ENCODE measurements at places on chromosomes 2 and 18.

DNA sequence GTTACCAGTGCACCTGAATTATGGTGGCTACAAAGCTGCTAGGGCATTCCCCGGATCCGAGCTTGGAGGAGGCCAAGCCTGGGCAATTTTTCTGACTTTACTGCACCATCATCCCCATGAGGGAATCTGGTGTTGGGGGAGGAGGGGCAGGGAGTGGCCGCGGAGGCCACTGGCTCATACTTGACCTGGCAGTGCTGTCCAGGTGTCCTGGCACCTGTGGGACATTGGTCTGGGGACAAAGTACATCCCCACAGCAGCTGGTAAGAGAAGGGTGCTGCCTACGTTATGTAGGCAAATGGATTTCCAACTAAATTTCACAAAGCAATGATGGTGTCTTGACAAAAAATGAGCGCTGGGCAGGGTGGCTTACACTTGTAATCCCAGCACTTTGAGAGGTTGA is 48.3 kb downstream of the KLHL29 start:
- DNase-seq: no peak

DNA sequence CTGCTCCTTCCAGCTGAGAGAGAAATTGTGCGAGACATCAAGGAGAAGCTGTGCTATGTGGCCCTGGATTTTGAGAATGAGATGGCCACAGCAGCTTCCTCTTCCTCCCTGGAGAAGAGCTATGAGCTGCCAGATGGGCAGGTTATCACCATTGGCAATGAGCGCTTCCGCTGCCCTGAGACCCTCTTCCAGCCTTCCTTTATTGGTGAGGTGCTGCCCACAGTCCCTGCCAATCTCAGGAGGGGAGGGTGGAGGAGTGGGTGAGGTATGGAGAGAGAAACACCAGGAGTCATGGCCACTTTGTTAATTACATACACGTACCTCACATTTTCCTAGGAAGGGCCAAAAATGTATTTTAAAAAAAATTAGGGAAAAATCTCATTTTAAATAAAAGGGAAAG is 12.0 kb upstream of the DGUOK start:
- DNase-seq: no peak

DNA sequence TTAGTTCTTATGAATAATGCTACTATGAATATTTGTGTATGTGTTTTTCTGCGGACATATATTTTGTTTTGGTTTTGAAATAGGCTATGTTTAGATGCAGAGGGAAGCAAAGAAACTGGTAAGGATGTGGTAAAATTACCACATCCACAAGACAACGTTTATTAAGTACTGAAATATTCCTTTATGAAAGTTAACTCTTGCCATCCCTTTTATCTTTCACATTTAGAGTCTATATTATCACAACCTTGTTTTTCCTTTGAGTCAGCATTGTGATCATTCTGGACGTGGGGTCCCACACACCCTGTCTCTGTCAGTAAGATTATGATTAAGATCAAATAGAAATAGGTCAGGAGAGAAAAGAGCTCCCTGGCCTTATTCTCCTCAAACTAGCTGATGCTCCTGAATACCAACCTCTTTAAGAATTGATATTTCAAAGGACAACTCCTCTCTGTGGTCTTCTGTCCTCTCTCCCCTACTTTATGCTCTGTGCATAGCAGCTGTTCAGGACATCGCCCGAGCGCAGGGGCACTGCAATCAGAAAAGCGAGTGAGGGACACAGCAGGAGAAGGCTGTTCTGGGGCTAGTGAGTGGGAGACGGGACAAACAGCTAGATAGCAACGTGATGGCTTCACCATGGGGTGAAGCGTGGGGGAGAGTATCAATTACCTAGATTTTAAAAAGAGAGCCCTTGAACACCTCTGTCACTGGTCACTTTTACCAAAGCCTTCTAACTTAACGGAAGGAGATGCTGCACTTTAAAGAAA is 12.2 kb downstream of the METAP1D start:
- DNase-seq: no peak

GRCh38 chr2:156826341-156826933 is 390.3 kb downstream of the GPD2 start:
- no peak for DNase-seq

- DNase-seq: no peak
These were observed 83.9 kb upstream of the SLC39A10 start for GRCh38 chr2:195572895-195573683.

DNA sequence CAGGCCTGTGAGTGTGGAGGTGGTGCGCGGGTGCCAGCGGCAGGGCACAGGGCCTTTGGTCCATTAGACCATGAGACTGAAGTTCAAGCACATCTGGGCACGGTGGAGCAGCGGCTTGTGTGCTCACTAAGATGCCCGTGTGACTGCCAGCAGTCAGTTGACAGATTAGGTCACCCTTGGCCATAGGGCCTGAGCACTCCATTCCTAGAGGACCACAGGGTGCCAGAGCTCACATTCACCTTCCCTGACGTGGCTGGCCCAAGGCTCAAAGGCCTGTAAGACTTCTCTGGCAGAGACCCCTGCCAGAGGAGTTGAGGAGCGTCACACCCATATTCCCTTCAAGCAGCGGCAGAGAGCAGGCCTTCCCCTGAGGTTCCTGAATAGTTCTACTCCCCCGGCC is 650 bp downstream of the LHCGR start:
- DNase-seq: no peak

DNA sequence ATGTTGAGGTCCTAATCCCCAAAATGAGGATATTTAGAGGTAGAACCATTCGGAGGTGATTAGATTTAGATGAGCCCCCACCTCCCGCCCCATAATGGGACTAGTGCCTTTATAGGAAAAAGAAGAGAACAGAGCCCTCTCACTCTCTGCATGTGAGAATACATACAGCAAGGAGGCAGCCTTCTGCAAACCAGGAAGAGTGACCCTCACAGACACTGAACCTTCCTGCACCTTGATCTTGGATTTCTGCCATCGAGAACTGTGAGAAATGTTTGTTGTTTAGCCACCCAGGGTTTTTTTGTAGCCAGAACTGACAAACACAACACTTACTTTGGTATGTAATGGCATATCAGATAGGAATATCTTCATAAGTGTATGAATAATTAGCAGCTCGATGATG is 83.7 kb downstream of the XIRP2 start:
- DNase-seq: no peak

GRCh38 chr2:119697290-119698020 is 18.5 kb downstream of the TMEM177 start:
- no peak for DNase-seq

DNA sequence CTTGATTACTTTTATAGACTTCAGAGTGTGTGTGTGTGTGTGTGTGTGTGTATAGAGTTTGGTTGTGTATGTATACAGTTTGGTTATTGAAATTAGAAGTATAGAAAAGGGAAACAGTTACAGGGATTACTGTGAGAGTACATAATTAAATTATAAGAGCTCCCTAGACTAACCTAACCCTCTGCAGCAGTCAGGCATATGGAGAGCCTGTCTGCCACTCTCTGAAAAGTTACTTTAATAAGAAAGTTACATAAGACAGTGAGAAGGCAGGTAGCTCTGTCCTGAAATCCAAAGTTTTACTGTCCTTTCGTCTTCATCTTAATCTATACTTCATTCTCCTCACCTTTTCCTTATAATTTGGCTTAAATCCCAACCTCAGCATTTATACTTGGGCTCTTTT is 71.5 kb upstream of the EPB41L5 start:
- DNase-seq: no peak

DNA sequence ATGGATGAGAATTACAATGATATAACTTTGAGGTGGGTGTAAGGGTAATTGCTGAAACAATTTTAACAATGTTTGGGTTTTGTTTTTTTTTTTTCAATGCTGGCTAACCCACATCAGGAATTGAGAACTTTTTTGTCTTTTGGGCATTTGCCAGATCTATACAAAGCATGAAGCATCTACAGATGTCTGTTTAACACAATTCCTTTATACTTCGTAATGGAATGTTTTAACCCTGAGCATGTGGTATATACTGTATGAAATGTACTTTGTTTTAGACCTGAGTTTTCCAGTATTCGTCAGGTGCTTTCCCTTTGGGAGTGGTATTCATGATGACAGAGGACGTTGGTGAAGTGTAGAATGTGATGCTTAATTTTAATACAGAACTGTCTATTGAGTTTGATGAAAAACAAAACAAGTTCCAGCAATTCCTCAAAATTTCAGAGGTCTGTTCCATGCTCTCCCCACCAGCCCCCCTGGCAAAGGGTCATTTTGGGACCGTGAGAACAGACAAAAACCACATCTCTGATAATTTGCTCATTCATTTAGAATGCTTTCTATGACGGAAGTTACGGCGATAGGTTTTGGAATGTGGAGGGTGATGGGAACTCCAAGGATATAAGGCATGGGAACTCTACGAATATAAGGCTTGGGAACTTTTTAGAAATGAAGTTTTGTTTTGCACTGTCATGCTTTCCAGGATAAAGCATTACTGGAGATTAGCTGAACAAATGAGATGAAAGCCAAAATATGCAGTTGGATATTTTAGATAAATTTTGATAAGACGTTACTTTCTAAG is 14.1 kb downstream of the LIMS1 start:
- DNase-seq: no peak

DNA sequence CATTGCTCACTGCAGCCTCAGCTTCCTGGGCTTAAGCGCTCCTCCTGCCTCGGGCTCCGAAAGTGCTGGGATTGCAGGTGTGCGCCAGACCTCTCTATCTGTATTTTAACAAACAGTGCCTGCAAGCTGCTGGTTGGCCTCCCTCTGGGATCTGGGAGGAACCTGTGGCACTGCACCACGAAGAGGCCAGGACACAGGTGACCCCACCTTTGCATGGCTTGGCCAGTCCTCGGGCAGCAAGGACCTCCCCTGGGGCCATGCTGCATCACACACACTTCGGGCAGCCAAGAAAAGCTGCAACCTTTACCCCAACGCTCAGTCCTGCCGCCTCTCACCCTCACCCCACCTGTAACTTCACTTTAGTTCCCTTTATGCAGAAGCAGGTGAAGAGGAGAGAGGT is 70.0 kb downstream of the PXDN start:
- DNase-seq: no peak

- DNase-seq: no peak
These were observed 139.6 kb upstream of the RAB12 start for GRCh38 chr18:8469544-8470130.

- DNase-seq: no peak
These were observed 5.8 kb downstream of the NEURL3 start for GRCh38 chr2:96499061-96499960.

GRCh38 chr2:20094955-20095354 is 43.5 kb upstream of the LAPTM4A start:
- no peak for DNase-seq

DNA sequence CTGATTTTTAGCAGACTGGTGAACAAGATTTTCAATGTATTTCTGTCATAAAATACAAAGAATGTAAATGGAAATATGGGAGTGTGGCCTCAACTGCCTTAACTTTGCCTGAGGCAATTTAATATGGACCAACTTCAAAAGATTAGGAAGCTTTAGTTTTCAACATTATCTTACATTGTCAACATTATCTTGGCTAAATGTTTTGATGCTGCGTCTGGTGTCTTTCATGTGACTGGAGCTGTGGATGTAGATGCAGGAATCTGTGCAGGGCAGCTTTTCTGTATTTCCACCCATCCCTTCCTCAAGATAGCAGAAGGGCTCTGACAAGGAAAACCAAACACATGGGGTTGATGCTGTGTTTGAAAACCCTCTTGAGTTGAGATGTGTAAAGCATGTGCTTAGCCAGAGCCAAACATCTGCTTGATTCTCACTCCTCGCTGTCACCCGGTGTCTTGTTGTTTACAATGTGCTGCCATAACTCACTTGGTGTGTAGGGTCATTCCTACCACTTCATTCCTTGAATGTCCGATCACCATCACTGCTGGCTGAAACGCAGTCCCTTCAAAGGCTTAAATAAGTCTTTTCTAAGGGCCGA is 33.0 kb downstream of the COPS8 start:
- no peak for DNase-seq

DNA sequence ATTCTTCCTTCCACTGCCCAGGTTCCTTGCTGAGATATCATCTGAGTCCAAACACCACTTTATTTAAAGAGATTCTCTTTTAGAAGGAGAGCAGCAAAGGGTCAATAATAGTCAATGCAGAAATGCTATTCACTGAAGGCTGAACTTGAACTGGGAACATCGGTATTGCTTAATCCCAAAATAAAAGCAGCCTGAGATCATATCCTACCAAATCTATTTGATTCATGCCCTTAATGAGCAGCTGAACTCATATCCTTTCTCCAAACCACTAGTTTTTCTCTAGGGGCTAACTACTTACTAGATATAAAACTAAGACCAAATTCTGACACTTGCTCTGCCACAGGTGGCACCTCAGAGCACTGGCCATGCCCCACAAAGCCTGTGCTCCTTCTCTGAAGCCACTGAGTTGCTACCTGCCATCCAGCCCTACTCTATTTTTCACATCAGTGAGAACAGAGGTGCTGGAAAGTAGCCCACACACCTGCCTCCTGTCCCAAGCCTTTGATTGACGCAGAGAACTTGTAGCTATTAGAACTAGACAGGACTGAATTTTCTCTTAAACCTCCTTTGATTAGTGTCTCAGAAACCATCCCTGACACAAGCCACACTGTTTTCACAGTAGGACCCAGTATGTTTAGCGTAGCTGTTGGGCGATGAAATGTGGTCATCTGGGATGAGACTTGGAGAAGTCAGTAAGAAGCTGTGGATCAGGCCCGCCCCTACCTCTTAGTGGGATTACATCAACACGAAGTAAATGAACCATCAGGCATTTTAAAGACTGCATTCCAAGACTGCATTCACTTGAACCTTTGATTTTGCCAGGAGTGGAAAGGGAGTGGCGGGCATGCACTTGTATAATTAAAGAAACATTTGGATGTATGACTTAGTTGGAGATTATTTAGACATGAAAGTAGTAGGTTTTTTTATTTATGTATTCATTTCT is 124.3 kb downstream of the RBMS1 start:
- DNase-seq: no peak

DNA sequence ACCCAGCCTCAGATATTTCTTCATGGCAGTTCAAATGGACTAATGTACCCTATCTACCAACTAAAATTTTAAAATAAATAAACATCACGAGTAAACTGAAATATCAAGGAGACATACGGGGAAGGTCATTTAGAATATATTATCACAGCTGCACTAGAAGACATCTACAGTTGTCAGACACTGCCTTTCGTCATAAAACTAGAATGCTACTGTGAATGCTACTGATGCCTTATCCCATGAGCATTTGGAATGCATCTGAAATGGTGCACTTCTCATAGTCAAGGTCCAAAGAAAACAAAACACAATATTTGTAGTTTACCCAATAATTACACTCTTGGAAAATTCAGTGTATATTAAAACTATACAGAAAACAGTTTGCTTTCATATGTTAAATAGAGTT is 165.2 kb downstream of the MREG start:
- DNase-seq: no peak

Data from hematopoietic multipotent progenitor cell (in vitro differentiated cells).